ENCODE measurements at places on chromosomes 1 and 21.

- DNase-seq, result no peak
These were observed 31.0 kb upstream of the CLDN14 start for GRCh38 chr21:36510911-36511310.

GRCh38 chr1:170407581-170407980 lies 124.4 kb upstream of the GORAB start:
- no peak for DNase-seq

- peak; percentile 72 for DNase-seq
These were observed 13.4 kb upstream of the SLC6A17 start for GRCh38 chr1:110136911-110137310.

DNA sequence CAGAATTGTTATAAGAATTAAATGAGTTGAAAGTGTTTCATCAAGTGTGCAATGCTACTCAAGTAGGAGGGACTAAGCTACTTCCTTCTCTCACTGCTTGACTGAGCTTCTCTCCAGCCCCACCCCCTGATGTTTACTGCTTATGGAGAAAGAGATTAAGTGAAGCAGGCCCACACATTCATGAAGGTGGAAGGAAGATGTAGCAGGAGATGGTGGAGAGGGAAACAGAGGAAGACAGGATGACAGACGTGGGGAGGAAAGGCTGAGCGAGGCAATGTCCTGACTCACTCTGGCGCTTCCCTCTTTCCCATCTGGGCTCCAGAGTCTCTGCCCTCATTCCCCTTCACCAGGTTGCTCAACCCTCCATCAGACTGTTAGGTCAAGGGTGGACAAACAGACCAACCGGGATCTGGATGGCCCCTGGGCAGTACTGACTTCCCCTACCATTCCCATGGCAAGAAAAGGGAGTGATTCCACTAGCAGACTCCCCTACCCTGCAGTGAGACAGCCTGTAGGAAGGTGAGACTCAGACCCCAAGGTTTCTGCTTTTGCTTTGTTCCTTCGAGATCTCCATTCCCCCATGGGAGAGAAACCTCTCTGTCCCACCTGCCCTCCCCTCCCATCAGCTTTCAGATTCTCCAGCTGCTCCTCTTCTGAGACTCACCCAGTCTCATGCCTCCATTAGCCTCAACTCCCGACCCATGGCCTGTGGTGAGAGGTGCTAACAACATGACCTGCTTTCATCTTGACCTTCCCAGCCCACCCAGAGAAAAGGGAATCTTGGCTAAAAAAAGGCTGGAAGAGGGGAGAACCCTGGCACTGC lies 3.1 kb upstream of the ARHGEF2 start:
- DNase-seq, result peak; percentile 61

DNA sequence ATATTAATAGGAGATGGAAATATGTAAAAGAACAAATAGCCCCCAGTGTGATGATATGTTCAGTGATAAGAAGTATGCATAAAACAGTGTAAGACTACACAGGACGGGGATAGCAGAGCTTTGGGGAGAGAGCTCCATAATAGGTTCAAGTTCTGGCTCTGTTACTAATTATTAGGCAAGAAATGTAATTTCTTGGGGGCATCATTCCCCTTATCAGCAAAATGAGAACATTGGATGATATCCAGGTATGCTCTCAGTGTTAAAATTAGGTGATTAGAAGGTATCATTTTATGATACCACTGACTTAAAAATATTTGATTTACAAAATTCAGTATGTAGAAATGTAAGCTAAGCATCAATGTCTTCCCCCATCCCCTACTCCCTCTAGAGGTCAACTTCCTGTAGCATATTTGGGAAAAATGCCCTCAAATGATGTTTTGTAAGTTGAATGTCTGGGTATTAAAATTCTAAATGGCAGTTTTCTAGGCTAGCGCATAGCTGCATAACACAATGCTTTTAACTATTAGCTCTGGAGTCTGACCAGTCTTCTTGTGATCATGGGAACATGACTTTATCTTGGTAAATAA lies 585.7 kb upstream of the CAMK1G start:
- no peak for DNase-seq

GRCh38 chr1:91699339-91699974 lies 186.5 kb downstream of the TGFBR3 start:
- DNase-seq, result no peak

GRCh38 chr1:244709076-244709475 lies 56.1 kb downstream of the DESI2 start:
- no peak for DNase-seq

DNA sequence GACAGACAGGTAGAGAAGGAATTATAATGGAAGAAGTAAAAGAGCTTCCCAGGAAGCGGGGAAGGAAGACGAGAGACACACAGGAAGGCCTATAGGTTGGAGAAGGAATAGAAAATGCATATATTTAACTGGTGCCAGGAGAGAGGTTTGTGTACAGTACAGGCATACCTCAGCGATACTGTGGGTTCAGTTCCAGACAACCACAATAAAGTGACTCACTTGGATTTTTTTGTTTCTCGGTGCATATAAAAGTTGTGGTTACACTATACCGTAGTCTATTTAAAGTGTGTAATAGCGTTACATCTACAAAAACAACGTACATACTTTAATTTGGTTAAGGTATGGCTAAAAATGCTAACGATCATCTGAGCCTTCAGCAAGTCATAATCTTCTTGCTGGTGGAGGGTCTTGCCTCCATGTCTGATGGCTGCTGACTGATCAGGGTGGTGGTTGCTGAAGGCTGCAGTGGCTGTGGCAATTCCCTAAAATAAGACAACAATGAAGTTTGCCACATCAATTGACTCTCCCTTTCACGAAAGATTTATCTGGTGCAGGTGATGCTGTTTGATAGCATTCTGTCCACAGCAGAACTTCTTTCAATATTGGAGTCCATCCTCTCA lies 16.0 kb downstream of the YARS1 start:
- DNase-seq, result peak; percentile 49

DNA sequence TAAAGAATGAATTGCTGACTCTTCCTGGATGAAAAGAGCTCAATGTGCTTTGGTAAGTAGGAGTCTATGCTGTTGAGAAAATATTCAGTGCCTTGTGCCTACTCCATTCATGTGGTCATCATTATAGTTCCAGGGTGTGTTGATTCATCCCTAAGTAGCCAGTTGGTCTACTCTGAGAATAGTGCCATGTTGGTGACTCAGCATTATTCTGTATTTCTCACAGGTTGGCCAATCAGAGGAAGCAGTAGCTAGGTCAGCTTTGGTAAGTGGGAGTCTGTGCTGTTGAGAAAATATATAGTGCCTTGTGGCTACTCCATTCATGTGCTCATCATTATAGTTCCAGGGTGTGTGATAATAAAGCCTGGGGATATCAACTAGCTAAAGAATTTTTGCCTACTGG lies 397.3 kb downstream of the AGBL4 start:
- DNase-seq, result no peak

DNA sequence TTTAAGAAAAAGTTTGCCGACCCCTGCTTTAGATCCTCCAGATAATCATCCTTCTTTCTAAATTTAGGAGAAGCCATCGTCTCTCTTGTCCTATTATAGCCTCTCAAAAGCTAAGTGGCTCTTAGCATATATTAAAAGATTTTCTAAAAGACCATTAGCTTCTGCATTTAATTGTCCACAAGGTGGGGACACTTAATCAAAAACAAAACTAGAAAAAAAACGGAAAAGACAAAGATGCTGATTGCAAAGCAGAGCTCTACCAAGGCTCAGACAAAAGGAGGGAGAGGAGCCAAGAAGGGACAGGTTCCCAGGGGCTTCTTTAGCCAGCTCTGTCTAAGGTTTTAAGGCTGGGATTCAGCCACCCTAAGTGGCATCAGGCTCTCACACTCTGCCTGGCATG lies 128.3 kb upstream of the HMGB4 start:
- DNase-seq, result no peak

DNA sequence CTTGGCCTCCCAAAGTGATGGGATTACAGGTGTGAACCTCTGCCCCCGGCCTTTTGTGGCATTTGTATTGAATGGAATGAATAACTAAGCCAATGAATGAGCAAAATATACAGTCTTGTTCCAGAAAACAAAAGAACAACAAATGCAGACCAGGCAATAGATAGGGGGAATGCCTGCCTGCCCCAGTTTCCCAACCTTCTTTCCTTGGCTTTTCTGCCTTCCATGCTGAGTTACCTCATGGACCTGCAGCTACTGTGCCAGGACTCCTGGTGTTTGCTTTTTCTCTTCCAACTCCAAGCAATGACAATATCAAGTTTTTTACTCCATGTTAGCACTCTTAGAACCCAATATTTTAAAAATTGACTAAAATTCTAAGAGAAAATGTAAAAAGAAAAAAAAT lies 58.6 kb upstream of the BACH1 start:
- DNase-seq, result no peak

DNA sequence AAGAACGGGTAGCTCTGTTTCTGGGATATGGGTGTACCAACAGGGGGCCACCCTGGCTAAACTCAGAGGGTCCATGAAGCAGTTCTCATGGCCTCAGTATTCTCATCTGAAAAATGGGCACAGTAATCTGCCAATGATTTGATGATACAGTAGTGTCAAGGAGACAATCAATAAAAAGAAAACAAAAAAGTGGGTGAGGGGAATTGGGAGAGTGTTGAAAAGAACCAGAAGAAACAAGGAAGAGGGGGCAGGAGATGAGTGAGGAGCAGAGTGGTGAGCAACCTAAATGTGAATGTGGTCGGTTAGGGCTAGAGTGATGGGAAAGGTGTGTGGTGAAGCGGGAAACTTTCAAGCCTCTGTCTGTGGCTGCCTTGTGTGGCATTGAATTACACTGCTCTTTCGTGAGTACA lies 2.0 kb downstream of the SLAMF7 start:
- DNase-seq, result no peak

GRCh38 chr1:153968408-153968807 lies 706 bp downstream of the CREB3L4 start:
- DNase-seq, result no peak

DNA sequence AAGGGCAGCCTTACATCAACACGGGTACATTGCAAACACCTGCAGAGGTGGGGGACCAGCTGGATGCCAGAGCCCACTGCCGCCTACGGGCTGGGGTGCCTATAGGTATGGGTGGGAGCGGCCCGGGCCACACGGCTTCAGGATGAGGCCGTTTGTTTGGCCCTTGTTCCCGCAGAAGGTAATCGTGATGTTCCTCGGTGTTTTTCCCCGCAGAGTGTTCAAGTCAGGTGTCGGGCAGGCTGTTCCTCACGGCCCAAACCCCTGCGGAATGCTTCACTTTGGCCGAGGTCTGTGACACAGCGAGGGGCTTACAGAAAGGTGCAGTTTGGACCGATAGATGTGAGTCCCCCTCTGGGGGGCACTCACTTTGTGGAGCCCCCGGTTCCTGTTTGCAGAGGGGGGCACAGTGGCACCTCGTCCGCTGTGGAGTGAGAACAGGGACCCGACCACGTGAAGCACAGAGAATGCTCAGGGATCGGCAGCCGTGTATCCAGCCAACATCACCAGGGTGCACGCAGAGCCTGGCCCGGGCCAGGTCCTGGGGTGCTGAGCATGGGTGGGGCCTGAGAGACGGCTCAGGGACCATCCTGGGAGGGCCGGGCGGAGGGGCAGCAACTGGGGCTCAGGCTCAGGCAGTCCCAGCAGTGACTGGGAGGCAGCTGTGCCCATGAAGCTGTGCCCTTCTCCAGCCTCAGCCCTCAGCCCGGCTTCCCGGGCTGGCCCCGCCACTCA lies 453 bp upstream of the TTLL10 start:
- no peak for DNase-seq
